ENCODE measurements at places on chromosomes 2 and 18.
A peak's percentile ranks its signal among the peaks of the same experiment; 100 is the strongest.

GRCh38 chr18:69981948-69982347 is 34.3 kb upstream of the CD226 start:
- DNase-seq = no peak

DNA sequence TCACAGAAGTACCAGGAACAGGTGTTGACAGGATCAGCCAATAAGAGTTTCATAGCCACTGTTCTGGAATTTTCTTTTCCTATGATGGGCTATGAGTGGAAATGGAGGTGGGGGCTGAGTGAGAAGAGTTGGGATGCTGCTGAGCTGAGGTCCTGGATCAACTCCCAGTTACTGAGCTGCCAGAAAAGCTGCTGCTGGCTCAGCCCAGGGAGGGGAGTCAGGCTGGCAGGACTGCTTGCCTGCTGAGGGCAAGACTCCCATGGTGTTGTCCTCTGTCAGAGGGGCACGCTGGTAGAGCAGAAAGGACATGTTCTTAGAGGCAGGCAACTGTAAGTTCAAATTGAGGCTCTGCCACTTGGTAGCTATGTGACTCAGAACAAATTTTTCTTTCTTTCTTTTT is 11.8 kb downstream of the TPGS2 start:
- DNase-seq = no peak

GRCh38 chr2:160140471-160140870 is 59.6 kb downstream of the ITGB6 start:
- peak; percentile 63 for DNase-seq

DNA sequence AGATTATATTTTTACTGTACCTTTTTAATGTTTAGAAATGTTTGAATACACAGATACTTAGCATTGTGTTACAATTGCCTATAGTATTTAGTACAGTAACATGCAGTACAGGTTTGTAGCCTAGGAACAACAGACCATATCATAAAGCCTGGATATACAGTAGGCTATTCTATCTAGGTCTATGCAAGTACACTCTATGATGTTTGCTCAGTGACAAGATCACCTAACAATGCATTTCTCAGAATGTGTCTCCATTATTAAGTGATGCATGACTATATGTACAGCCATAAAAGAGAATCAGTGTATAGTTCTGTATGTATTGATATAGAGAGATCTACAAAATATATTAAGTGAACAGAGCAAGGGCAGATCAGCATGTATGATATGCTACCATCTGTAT is 616.4 kb downstream of the XIRP2 start:
- no peak for DNase-seq

DNA sequence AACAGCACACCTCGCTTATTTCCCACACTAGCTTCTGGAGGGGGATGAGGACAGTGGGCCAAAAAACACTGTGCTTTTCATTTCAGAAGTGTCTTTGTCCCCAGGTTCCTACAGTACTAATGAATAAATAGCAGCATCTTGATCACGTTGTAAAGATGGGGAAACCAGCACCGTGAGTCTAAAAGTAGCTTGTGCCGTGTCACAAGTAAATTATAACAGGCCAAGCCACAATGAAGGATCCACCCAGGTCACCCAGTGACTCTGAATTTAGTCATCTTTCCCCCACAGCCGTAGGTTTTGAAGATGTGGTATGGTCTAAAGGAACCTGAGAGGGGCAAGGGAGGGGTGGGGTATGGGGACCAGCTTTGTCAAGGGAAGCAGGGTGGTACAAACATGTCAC is 8.8 kb downstream of the FZD7 start:
- DNase-seq = no peak

DNA sequence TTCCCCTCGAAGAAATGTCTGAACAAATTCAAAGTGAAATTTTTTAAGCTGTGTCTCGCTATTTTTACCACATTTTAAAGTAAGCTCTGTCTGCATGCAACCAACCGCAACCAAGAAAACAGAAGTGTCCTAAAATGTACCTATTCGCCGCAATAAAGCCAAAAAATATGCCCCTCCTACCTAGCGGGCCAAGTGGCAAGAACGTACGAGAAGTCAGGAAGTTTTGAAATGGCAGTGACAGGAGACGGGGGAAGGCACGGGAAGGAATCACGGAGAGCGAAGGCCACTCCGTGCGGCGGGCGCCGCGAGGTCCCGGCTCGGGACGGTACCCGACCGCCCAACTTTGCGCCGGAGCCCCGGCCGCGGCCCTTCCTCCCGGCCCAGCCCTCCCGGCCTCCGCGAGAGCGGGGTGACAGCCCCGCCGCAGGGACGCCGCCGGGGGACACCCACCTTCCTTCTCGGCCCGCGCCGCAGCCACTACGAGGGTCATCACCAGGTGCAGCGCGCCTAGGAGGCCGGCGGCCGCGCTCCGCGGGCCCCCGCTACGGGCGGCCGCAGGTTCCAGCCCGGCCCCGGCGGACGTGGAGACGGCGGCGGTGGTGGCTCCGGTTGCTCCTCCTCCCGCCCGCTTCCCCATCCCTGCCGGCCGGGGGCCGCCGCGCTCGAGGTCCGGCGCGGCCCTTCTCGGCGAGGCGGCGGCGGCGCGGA is 568 bp downstream of the TMEM131 start:
- DNase-seq = peak; percentile 55

GRCh38 chr18:42640160-42640559 is 475.3 kb downstream of the RIT2 start:
- DNase-seq = no peak

GRCh38 chr18:55221622-55222021 is 262.4 kb upstream of the CCDC68 start:
- no peak for DNase-seq

DNA sequence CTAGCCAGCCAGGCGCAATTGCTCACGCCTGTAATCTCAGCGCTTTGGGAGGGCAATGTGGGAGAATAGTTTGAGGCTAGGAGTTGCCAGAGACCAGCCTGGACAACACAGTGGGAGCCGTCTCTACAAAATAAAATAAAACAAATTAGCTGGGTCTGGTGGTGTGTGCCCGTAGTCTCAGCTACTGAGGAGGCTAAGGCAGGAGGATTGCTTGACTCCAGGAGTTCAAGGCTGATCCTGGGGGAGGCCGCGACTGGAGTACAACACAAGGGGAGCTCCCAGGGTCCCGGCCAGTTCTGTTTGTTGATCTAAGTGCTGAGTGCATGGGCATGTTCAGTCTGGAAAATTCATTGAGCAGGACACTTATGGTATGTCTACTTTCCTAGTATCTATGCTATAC is 2.6 kb downstream of the ST3GAL5 start:
- DNase-seq = no peak

DNA sequence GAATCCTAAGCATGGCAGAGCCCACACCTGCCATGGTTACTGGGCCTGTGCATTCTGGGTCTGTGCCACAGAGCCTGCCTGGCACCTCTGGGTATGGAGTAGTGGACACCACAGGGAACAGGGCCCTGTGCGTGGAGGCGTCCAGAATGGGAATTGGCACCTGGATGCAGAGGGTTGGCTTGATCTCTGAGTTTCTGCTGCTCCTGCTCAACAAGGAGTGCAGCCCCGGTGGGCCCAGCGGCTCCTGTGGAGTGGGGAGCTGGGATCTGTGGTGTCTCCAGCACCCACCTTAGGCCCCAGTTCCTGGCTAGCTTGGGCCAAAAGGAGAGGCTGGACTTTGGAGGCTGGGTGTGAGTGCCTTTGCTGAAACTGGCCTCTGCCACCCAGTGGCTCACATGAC is 7.9 kb upstream of the ANKRD62 start:
- no peak for DNase-seq

DNA sequence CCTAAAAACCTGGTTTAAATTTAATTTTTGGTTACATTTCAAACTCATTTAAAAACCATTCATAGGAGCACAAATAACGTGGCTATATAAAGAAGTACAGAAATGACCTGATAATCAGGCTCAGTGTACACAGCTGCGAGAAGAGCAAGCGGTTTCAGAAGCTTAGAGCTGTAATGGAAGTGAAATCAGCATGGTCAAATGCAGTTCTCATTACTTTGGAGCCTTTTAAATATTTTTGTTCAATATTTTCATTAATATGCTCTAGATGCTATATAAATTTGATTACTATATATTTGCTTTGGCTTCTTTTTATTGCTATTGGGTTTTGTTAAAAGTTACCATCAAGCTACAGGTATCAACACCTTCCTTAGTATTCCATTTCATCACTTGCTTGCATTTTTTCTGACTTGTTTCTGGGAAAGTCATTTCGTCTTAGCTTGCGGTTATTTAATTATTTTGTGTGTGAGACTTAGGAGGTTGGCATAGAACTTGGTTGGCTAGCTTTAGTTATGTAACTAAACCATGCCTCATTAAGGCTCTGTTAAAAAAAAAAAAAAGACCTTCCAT is 58.7 kb downstream of the AFTPH start:
- no peak for DNase-seq

- no peak for DNase-seq
Measured at GRCh38 chr2:171146633-171147032, 14.1 kb downstream of the TLK1 start.

GRCh38 chr2:107591561-107592279 is 235.0 kb upstream of the RGPD4 start:
- DNase-seq = peak; percentile 76

GRCh38 chr2:106701203-106702022 is 184.6 kb downstream of the ST6GAL2 start:
- DNase-seq = no peak

DNA sequence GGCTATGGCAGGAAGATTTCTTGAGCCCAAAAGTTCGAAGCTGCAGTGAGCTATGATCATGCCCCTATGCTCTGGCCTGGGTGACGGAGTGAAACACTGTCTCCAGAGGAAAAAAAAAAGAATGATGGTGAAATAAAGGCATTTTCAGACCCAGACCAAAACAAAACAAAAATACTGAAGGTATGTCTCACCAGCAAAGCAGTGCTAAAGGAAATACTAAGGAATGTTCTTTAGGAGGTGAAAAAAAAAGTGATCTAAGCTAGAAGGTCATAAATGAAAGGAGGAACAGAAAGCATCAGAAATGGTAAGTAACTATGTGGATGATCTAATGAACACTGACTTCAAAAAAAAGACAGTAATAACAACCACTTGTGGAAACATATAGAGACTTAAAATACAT is 18.7 kb downstream of the SS18 start:
- DNase-seq = no peak

GRCh38 chr2:32742376-32742775 is 114.5 kb downstream of the TTC27 start:
- no peak for DNase-seq

- no peak for DNase-seq
Measured at GRCh38 chr2:11560806-11561205, 27.0 kb downstream of the GREB1 start.

DNA sequence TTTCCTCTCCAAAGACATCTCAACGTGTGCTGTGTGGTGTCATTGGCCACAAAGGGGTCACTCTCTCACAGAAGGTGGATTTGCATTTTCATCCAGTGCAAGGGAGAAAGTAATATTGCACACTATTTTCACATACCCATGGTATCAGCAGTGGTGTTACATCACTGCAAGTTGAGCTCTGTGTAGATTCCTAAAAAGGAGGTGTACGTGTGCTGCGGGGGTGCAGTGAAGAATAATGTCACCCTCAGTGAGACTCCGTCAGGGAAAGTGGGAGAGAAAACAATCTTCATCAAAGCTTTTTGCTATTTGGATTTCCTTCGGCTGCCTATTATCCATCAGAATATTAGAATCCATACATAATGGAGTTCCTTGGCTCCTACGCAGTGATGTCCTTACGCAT is 733.8 kb upstream of the FANCL start:
- no peak for DNase-seq

GRCh38 chr2:198950803-198951202 is 506.9 kb downstream of the SATB2 start:
- no peak for DNase-seq

- no peak for DNase-seq
Measured at GRCh38 chr2:85545780-85546240, 6.8 kb downstream of the MAT2A start.

- DNase-seq = peak; percentile 23
Measured at GRCh38 chr2:67169417-67170140, 227.6 kb upstream of the ETAA1 start.

- peak; percentile 30 for DNase-seq
Measured at GRCh38 chr2:227324642-227324994, 433 bp upstream of the MFF start.

DNA sequence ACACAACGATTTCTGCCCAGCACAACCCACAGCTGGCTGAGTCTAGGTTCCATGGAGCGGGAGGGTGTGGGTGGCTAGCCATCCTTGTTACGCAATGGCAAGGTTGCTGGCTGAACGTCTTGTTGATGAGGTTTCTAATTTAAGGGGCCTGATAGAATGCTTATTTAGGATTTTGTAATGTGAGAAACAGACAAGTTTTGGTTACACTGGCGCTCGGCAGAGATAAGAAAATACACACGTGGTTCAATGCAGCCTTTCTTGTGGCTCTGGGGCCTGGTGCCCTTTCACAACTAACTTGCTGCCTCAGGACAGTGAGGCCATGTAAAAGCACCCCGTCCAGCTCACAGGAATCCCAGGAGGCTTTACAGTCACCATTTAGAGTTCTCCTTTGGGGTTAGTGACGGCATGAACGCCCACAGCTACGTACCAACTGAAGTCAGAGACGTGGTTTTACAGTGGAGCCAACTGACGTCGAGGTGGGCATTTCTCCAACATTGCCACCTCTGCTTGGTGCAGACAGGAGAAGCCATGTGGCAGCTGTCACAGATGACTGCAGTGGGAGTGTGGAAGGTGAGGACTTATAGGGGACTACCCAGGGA is 29.7 kb upstream of the PIEZO2 start:
- peak; percentile 9 for DNase-seq

DNA sequence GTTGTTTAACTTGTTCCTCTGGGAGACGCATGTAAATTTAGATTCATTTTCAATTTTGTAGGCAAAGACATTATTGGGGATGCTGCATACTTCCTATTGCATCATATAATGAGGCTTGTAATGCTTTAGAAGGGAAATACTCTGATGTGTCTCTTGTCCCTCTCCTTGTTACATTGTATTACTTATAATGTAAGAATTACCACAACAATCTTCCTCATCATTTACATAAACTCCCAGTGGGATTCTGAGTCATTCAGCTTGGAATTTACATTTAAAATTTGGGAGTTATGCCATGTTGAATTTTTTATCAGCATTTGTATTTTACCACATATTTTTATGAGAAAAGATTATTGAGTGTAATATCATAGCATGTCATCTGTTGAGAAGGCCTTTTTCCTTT is 963.4 kb upstream of the NRXN1 start:
- DNase-seq = peak; percentile 98

DNA sequence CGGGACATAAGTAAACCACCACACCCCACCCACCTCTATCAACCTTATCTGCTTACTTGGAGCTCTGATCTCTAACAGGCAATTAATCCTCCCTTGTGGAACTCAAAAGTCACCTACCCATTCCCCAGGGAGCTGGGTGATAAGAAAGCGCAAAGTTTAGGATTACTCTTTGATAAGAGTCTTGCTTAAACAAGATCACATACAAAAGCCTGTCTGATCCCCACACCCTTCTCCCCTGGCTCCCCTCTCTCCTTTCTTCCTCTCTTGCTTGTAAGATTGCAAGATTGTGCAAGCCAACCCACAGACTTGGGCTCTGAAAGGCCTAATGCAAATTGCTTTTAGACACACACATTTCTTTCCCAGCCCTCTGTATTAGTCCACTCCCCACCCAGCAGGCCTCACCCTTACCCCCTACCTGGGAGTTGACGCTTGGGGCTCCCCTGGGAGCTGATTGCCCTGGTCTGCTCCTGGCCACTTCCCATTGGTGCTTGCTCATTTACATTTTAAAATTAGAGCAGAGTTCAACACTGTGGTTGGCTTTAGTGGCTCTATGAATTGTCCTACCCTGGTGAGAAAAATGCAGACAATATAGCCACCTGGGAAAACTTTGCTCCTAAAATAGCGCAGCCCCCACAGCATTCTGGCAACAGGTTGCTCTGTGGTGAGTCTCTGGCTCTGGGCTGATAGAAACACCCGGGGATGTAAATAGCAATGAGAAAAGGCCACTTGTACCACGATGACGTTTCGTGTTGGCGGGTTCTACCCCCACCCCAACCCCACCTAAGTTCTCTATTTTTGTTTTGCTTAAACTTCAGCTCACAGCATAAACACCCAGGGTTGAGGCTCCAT is 92.8 kb upstream of the MSH2 start:
- peak; percentile 30 for DNase-seq
